ENCODE measurements at places on chromosomes 7 and 10.

GRCh38 chr10:68253346-68253745 is 21.4 kb upstream of the ATOH7 start:
- no peak for DNase-seq

GRCh38 chr10:131650169-131650705 is 250.6 kb upstream of the PPP2R2D start:
- no peak for DNase-seq

GRCh38 chr10:113267619-113268562 is 285.0 kb upstream of the HABP2 start:
- DNase-seq: no peak

DNA sequence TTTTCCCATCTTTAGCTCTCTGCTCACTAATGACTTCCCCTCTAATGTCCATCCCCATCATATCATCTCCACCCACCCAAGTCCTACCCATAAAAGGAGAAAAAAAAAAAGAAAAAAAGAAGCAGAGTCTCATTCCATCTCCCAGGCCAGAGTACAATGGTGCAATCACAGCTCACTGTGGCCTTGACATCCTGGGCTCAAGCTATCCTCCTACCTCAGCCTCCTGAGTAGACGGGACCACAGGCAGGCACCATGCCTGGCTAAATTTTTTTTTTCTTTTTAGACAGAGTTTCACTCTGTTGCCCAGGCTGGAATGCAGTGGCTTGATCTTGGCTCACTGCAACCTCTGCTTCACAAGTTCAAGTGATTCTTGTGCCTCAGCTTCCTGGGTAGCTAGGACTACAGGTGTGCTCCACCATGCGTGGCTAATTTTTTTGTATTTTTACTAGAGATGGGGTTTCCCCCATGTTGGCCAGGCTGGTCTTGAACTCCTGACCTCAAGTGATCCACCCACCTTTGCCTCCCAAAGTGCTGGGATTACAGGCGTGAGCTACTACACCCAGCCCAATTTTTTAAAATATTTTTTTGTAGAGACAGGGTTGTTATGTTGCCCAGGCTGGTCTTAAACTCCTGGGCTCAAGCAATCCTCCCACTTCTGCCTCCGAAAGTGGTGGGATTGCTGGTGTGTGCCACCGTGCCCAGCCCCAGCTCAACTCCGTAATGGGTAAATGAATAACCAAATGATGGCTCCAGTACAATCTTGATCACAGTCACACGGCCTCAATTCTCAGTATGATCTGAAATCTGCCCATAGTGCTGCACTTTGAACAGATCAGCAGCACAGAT is 24.6 kb upstream of the SGMS1 start:
- no peak for DNase-seq

GRCh38 chr10:86535132-86535882 is 13.7 kb upstream of the WAPL start:
- peak; percentile 91 for DNase-seq

DNA sequence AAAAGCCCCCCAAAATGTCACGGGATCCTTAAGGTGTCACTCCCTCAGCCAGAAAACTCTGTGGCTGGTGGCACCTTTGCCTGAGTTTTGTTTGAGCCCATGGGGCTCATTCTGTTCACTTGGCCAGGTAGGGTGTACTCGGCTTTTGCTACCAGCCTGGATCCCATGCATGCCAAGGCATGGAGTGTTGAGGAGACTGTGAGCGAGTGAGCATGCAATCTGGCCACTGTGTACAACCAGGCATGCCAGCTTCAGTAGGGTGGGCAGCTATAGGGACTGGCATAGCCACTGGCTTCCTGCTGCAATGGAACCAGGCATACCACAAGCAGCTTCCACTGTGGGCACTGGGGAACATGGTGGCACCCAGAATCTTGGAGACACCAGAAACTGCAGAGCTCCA is 436.0 kb upstream of the GRM3 start:
- no peak for DNase-seq
